ENCODE measurements at places on chromosomes 11 and 22.

- no peak for DNase-seq
Observed at GRCh38 chr11:105401269-105401809, 208.5 kb upstream of the GRIA4 start.

DNA sequence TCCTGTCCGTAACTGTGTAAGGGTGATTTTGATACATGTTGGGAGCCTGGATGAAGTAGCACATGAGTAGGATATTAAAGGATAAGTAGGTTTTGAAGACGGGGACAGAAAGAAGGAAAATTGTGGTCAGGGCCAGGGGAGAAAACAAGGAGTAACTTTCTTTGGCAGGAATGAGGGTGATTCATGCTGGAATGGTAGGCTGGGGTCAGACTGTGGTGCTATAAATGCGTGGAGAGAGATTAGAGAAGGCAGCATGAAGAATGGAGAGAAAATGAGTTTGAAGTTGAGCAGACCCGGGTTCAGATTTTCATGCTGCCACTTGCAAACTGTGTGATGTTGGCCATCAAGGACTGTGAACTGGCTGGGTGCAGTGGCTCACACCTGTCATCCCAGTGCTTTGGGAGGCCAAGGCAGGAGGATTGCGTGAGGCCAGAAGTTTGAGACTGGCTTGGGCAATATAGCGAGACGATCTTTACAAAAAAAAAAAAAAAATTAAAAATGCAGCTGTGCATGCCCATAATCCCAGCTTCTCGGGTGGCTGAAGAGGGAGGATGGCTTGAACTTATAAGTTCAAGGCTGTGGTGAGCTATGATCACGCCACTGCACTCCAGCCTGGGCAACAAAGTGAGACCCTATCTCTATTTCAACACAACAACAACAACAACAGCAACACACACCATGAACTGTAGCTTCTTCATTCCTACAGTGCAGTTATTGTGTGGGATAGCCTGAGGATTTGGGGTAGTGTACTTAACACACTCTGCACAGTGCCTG is 22.3 kb downstream of the ZBTB16 start:
- DNase-seq: no peak

DNA sequence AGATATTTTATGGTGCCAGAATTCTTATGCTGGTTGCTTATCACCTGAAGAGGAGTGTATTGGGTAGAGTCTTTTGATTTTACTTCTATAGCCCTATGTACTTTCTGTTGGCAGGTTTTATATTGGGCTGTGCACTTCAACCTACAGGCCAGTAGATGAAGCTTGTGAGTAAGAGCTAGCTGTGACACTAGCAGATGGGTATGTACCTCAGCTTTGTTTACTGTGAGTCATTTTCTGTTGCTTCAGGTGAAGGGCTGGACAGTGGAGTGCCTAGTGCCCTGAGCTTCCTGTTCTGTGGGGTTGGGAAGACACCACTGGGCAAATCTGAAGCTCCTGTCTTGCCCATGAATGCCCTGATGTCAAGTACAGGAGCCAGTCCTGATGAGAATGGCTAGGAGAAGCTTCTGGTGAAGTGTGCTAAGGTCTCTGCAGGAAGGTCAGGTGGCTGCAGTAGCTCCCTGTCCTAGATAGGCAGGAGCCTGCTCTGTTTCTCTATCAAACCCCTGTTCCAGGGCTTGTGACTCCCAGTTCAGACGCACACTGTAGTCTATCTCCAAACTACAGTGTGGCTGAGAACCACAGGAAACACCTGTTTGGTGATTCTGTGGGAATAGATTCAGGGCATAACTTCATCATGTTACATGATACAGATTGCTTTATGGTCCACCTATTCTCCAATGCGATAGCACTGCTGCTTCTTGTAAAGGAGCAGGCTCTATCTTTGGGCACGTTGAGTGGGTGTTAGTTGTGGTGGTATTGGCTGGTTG is 755.7 kb downstream of the KCNA4 start:
- DNase-seq: no peak

- no peak for DNase-seq
Observed at GRCh38 chr11:123438131-123438627, 8.1 kb downstream of the GRAMD1B start.

- DNase-seq: no peak
Observed at GRCh38 chr11:65770951-65771567, 9.7 kb downstream of the AP5B1 start.
